Prostate gland (tissue), 2 donors: ENCODE measurements at places on chromosomes 5 and 9. TPM values are rescaled to one million over a fixed set of nuclear protein-coding genes. Genes with fewer than 3 reads are reported as not detected.

AUH gene
- 76.1 TPM for total RNA-seq

DNA sequence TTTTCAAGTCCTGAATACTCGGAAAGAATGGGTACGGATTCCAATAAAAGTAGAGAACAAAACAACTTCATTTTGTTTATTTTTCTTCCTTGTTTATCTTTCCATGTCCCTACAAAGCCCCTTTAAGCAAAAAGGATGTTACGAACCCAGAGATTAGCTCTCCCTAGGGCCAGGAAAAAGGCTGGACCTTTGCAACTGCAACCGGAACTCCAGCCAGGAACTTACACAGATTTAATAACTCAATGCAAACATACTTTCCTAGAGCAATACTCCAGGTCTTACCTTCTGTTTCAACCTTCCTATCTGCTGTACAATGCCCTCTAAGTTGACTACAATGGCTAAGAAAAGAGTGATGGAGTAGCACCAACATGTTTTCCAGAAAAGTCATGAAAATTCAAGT is 7.0 kb downstream of the DENND1A start:
- no peaks in the 10 kb centered on the region for H3K27me3 ChIP-seq
- no peak overlapping the region for H3K4me3 ChIP-seq
- peaks cover 6% of the 10 kb centered on the region for H3K4me1 ChIP-seq
- no peaks in the 10 kb centered on the region for H3K36me3 ChIP-seq

- no peak overlapping the region for H3K27ac ChIP-seq
- no peak for DNase-seq
- no peaks in the 10 kb centered on the region for H3K27me3 ChIP-seq
- no peak overlapping the region for H3K4me3 ChIP-seq
- no peaks in the 10 kb centered on the region for H3K4me1 ChIP-seq
These were observed 538.2 kb downstream of the CYLC2 start for GRCh38 chr9:103533318-103533717.

DNA sequence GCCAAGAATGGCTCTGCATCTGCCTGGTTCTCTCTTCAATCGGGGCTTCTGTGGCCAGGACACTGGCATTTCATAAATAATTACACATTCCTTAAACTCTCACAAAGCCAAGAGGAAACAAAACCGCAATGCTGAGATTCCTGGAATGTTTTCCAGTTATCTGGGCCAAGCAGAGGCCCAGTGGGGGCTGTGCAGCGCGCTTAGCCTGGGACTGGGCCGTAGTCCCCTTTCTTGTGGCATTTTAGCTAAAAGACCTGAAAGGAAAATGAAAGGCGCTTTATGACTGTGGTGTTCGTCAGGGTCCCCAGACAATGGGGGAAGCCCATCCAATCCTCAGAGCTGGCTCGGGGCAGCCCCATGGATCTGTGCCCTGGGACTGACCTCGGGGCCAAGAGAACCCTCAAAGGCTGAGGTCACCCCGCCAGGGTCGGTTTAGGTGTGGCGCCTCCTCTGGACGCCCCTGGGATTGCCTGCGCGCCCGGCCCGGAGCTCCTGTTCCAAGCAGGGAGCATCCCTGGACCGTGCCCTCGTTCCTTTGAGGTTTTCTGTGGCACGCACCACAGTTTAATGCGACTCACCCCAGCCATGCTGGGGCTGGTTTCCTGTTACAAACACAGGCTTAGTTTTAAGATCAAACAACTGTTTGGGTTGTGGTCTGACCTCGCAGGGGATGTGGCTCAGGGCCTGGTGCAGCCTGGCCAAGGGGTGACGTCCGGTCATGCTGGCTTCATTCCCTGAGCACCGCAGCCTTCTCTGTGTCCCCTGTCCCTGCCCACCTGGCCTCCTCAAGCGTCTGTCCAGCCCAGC is 51.5 kb upstream of the NKD2 start:
- no peaks in the 10 kb centered on the region for H3K4me1 ChIP-seq
- no peaks in the 10 kb centered on the region for H3K36me3 ChIP-seq
- H3K27me3 ChIP-seq, result no peaks in the 10 kb centered on the region
- H3K27ac ChIP-seq, result no peak overlapping the region
- H3K4me3 ChIP-seq, result no peak overlapping the region

LCNL1 gene
- total RNA-seq, result 22.5 TPM

SLC34A3 gene
- total RNA-seq, result 0.57 TPM

TTLL11 gene
- 11.7 TPM for total RNA-seq

- DNase-seq, result no peak
- H3K4me1 ChIP-seq, result no peaks in the 10 kb centered on the region
- H3K36me3 ChIP-seq, result no peaks in the 10 kb centered on the region
- no peak overlapping the region for H3K4me3 ChIP-seq
- H3K27ac ChIP-seq, result no peak overlapping the region
These were observed 142.4 kb downstream of the YIPF5 start for GRCh38 chr5:144028058-144028457.

DNA sequence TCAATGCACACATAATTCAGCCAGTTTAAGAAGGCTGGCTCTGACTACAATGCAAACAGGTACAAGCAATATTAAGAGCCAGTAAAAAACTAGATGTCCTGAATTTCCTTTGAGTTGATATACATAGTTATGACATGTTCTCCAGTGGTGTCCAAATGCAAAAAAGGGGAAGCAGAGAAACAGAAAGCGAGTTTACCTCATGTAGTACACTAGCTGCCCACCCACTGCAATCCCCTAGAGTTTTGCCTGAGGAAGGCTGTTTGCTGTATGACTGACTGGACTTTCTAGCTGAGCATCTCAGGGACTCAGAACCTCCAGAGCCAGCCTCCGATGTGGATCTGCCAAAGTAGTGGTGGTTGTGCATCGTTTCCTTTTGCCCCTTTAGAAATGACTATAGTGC is 44.8 kb upstream of the SLC1A3 start:
- H3K4me1 ChIP-seq, result no peaks in the 10 kb centered on the region
- H3K27ac ChIP-seq, result no peak overlapping the region
- H3K36me3 ChIP-seq, result no peaks in the 10 kb centered on the region
- no peaks in the 10 kb centered on the region for H3K27me3 ChIP-seq
- no peak for DNase-seq

GCNT4 gene
- total RNA-seq, result 1.4 TPM

DNA sequence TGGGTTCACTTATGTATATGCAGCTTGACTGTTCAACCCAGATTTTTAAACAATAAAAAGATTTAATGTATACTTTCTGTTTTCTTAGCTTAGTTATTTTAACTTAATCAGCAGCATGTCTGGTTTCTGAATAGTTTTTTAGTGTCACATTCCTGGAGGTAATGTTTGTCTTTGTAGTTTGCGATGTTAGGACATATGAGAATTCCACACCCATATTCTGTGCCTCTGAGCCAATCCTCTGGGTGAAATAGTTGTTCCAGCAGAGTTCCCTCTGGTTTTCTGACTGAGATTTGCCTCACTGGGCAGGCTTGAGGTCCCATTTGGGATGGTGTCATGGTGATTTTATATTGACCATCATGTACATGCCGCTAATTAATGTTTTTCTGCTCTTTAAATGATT is 48.6 kb downstream of the INIP start:
- no peak overlapping the region for H3K27ac ChIP-seq
- no peak for DNase-seq
- no peak overlapping the region for H3K4me3 ChIP-seq
- no peaks in the 10 kb centered on the region for H3K4me1 ChIP-seq
- no peaks in the 10 kb centered on the region for H3K36me3 ChIP-seq

SLC45A2 gene
- not detected for total RNA-seq
